ENCODE measurements at places on chromosomes 1 and 21. TPM values are rescaled to one million over a fixed set of nuclear protein-coding genes. Genes with fewer than 3 reads are reported as not detected.

GRCh38 chr21:17506951-17507350 is 5.9 kb upstream of the CXADR start:
- no peak for DNase-seq

DNA sequence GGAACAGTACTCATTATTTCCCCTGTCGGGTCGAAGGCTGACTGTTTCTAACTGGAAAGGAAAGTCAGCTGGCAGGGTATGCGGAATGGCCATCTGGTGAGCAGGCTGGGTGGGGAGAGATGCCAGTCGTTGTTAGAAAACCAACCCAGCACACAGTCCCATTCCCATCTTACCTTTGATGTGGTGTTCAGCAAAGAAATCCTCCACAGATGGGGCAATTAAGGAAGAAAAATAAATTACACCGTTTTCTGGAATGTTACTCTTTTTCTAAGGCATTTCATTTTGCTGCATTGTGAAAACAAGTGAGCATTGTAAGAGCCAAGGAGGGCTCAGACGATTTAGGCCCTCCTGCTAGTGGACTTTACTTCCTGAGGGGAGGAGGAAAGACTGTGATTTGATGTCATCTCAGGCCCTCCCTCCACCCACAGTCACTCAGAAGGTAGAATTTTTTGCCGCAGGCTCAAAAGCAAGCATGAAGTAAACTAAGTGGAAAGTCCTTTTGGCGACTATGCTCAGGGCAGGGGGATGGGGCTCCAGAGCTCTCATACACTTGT is at the start of gene SLC16A4:
Gene SLC16A4 (minus strand): TSS at position 335 of the 554 bp plus-strand sequence. CDS start 1,703 bp downstream, outside the sequence.
- DNase-seq = no peak

GRCh38 chr1:191049781-191050180 is 572.1 kb upstream of the BRINP3 start:
- no peak for DNase-seq

SIM2 gene
- total RNA-seq = 2.2 TPM

DNA sequence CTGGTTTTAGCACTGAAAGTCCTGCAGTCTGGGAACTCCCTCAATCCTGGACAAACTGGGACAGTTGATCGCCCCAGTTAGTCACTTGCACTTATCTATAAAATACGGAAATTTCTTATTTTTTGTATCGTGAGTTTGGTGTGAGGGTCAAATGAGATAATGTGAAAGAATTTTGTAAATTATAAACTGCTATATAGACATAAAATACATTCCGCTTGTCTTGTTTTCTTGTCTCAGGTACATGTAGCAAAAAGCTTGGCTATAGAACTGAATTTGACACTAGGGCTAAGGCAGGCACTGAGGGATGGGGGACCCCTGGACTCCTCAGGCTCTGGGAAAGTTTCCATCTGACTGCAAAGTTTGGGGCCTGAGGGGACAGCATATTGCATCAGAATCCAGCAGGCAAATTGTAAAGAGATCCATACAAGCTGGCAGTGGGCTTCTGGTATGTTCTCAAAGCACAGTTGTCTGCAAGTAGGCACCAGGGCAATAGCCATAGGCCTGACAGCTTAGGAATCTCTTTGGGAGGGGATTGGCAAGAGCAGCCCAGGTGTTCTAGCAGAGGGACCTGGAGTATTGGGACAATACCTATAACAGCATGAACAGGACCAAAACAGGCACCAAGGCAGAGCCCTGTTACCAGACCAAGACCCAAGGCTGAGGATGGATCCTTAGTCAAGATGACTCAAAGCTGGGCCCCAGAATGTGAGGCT is 44.3 kb downstream of the S1PR1 start:
- no peak for DNase-seq

DNA sequence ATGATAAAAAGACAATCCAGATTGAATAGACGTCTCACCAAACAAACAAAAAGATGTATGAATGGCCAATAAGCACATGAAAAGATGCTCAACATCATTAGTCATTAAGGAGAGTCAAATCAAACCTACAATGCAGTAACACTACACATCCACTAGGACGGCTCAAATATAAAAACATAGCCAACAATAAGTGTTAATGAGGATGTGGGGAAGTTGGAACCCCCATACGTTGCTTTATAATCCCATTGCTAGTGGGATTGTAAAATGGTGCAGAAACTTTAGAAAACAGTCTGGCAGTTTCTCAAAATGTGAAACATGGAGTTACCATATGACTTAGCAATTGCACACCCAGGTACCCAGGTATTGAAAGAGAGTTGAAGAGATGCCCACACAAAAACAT is 14.7 kb upstream of the IL24 start:
- DNase-seq = no peak

DNA sequence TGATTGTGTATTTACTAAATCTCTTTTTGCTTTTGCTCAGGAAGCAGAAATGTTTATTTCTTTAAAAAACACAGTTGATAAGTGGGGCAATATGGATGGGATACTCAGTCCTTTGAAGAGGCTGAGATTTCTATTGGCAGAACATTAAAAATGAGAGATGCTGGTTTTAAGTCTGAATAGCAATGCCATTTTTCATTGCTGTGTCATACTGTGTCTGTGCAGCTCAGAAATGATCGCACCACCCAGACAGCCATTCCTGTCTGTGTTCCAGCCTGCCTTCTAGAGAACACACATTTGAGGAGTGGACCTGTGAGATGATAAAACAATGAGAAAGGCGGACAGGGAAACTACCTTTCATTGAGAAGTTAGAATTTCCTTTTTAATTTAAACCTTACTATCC is 231.2 kb upstream of the USP24 start:
- no peak for DNase-seq

DNA sequence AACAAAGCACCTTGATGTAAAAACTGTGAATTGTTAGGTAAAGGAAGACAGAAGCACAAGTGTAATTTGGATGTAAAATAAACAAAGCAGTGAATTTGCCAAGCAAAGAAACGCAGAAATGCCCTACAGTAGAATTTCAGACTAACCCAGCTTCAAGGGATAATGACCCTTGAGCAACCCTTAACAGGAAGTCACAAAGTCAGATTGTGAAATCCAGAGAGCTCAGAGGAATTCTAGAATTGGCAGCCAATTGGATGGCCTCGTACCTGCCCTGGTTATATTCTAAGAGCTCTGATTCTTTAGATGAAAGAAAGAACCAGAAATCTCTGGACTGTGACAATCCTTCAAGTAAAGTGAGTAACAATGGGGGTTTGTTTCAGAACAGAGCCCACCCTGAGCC is 152.7 kb upstream of the CHRM3 start:
- no peak for DNase-seq

DNA sequence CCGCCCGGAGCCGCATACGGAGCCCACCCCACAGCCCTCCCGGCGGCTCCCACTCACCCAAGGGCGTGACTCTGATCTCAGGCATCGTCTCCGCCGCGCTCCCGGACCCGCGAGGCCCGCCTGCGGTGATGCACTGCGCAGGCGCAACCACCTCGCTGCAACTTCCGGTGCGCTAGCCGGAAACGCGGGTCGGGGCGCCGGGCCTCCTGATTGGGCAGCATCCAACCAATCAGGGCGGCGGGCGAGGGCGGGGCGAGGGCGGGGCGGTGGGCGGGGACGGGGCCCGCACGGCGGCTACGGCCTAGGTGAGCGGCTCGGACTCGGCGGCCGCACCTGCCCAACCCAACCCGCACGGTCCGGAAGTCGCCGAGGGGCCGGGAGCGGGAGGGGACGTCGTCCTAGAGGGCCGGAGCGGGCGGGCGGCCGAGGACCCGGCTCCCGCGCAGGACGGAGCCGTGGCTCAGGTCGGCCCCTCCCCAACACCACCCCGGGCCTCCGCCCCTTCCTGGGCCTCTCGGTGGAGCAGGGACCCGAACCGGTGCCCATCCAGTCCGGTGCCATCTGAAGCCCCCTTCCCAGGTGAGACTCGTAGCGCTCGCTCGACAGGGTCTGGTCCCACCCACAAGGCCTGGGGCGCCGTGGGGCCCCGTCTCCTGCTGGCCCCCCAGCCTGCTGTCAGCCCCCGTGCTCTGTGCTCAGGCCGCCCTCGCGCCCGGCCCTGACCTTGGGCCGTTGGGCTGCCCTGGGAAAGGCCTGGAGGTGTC is at the start of the genes CPTP and INTS11:
Gene CPTP (plus strand): TSS at position 279 of the 764 bp plus-strand sequence. CDS start 2,109 bp downstream, outside the sequence.
Gene INTS11 (minus strand): TSS at position 137 of the 764 bp plus-strand sequence. CDS start 52 bp downstream, at position 85.
- DNase-seq = peak; percentile 97

- DNase-seq = peak; percentile 33
Measured at GRCh38 chr1:206955476-206956451, 9.5 kb upstream of the PIGR start.

GRCh38 chr1:15543251-15543588 is 16.6 kb downstream of the DNAJC16 start:
- no peak for DNase-seq

PYCR2 gene
- total RNA-seq = 127 TPM

TBX15 gene
- not detected for total RNA-seq

- no peak for DNase-seq
Measured at GRCh38 chr21:35196128-35196527, 147.0 kb upstream of the RUNX1 start.

GRCh38 chr1:202694314-202694713 is 15.9 kb downstream of the SYT2 start:
- no peak for DNase-seq

DNA sequence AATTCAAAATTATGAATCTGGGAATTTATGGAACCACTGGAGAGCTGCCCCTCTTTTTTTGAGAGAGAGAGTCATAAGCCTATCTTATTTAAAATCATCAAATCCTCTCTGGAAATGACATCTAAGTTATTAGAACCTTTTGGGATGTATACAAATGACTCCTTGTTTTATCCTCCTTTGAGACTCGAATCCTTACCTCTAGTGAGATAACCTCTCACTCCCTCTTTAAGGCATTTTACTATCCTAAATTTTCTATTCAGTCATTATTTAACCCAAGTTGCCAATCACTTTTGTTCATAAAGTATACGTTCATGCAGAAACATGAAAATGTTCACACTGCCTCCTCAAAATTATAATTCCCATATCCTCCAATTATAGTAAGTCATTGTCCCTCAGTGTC is 313.6 kb upstream of the C1orf87 start:
- no peak for DNase-seq

- no peak for DNase-seq
Measured at GRCh38 chr1:233109096-233109495, 158.7 kb downstream of the NTPCR start.

FAM43B gene
- total RNA-seq = not detected

DNA sequence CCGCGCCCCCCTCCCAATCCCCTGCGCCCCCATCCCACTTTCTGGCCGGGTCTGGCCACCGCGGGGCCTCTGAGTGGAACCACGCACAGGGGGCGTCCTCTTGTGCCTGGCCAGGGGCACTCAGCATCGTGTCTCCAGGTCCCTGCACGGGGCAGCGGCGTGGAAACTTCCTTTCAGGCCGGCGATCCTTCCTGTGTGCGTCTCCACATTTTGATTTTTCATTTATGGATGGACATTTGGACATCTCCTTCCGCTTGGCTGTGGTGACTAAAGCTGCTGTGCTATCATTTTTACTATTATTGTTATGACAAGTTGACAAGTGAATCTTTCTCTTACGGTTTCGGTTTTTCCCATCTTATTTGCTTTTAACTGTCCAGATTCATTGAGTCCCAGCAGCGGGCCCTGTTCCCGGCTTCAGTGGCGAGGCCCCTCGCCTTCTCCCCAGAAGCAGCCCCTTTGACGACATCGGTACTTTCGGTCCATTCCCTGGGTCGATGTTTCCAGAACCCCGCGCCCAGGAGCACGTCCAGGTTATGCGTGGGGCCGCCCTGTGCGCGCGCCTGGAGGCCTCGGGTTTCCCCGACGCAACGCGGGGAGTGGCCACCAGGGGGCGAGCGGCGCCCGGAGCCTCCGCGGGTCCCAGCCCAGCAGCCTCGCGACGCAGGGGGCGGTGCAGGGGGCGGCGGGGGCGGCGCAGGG is 12.4 kb upstream of the SLC19A1 start:
- peak; percentile 87 for DNase-seq

CELSR2 gene
- 1.3 TPM for total RNA-seq

PIGC gene
- 16.6 TPM for total RNA-seq

- no peak for DNase-seq
Measured at GRCh38 chr1:203103829-203104495, 18.1 kb upstream of the MYOG start.

- peak; percentile 30 for DNase-seq
Measured at GRCh38 chr1:184792450-184792969, 37.9 kb upstream of the EDEM3 start.

DNA sequence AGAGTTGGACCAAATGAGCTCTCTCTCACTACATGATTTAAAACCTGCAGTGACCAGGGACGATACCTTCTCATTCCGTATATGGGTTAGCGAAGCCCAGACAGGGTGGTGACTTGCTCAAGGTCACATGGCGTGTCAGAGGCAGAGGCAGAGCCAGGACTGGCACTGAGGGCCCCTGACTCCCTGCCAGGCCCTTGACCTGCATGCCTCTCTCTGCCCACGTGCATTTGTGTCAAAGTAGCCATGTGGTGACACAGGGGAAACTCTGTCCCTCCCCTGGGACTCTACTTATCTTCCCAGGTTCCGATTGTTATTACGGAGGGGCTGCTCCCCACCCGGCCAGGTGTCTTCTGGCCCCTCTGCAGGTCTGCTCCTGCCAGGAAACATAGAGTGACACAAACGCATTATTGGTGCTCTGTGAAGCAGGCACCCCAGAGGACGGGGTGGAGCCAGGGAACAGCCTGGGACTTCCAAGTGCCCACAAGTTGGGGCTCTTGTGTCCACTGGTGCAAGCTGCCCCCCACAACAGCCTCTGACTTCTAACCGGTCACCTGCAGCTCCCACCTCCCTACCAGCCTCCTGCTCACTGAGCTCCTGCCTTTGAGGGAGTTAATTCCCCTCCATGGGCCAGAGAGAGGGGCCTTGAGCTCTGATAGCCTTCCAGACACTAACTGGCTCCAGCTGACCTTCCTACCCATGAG is 7.3 kb upstream of the TINAGL1 start:
- DNase-seq = no peak

- no peak for DNase-seq
Measured at GRCh38 chr1:203492082-203492747, 1.7 kb upstream of the OPTC start.

GRCh38 chr1:207342332-207342731 is 20.9 kb downstream of the CD55 start:
- DNase-seq = no peak

PGLYRP4 gene
- not detected for total RNA-seq

ZFP69B gene
- total RNA-seq = 4.8 TPM

GRCh38 chr1:14639291-14640050 is 41.0 kb downstream of the KAZN start:
- no peak for DNase-seq

KCNJ6 gene
- total RNA-seq = not detected

BMP8B gene
- 0.55 TPM for total RNA-seq

TRIM17 gene
- total RNA-seq = 1.5 TPM

DNA sequence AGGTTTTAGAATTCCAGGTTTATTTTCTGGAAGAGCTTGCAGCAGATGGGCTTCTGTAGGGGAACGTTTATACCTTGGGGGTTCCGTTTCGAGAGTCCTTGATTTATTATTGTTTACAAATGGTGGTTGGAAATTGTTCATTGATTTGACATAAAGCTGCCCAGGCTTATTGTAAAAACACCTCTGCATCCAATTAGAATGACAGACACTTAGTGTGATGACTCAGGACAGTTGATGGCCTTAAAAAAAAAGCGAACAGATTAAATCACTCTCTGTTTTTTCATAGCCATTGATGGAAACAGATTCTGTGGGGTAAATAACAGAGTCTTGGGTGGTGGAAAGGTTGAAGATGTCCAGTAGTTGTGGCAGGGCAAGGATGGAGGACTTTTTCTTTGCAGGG is 35.4 kb downstream of the GALNT2 start:
- no peak for DNase-seq

- no peak for DNase-seq
Measured at GRCh38 chr1:244080343-244080929, 29.4 kb downstream of the ZBTB18 start.

Data from activated CD4-positive, alpha-beta memory T cell treated with anti-CD3 and anti-CD28 coated beads for 36 hours (primary cell).